ENCODE measurements at places on chromosomes 7 and 10.

GRCh38 chr7:138205614-138206150, 129.4 kb downstream of the AKR1D1 start:
- DNase-seq: no peak

- DNase-seq: no peak
Observed at GRCh38 chr7:152909683-152910544, 150.4 kb downstream of the ACTR3B start.

- no peak for DNase-seq
Observed at GRCh38 chr7:23018750-23019149, 4.8 kb upstream of the HYCC1 start.

DNA sequence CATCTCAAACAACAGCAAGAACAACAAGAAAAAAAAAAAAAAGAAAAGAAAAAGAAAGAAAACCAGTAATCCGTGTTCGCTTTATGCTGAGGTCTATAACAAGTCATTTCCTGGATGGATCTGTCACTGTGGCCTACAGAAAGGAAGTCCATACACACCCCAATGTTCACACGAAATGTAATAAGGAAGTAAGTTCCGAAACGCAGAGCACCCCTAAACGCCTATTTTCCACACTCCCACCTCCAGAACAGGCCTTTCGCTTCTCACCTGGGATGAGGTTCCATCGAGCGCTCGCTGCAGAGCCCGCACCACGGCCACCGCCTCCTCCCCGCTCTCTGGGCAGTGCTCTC, 735 bp downstream of the ZNF394 start:
- peak; percentile 9 for DNase-seq

DNA sequence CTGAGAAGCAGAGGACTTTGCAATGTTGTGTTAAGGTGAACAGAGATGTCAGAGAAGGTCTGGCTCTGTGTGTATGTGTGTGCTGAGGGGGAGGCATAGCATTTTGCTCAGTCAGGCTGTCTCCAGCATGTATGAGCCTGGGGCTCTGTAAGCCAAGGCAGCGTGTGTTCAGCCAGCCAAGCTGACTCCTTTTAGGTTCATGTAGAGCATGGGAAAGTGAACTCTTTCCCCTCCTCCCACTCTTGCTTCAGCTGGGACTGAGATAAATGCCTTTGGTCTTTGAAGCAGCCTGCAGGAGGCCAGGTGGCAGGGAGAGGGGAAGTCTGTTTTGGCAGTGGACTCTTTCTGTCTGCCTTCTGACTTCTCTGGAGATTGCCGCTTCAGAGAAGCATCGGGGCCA, 3.8 kb downstream of the SFXN2 start:
- DNase-seq: no peak

GRCh38 chr7:51236470-51237132, 80.0 kb downstream of the COBL start:
- no peak for DNase-seq

DNA sequence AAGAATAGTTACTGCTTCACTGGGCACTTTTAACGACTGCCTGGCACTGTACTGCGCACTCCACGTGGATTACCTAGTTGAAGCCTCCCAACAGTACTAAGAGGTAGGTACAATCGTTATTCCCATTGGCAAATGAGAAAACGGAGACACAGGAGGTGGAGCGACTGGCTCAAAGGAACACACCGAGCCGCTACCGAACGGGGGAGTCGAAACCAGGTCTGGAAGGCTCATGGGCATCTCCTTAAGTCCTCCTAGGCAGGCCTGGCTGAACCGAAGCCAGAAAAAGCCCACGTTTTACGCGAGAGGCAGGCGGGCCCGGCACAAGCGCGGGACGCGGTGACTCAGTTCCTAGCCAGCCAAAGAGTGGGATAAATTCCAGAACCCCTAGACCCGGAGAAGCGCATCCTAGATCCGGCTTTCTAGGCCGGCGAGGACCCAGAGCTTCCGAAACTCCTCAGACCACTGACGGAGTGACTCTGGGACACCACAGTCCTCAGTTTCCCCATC, 472 bp downstream of the PDAP1 start:
- peak; percentile 30 for DNase-seq

GRCh38 chr7:29255199-29255878, 60.8 kb downstream of the CHN2 start:
- DNase-seq: no peak

DNA sequence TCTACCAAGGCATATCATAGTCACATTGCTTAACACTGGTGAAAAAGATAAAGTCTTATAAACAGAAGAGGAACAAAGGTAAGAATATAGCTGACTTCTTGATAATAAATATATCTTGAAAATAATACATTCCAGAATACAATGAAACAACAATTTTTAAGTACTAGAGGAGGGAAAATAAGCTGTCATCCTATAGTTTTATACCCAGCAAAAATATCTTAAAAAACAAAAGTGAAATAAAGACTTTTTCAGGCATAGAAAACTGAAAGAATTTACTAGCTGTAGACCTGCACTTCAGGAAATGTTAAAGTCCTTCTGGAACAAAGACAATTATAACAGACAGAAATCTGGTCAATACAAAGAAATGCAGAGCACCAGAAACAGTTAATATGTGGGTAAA, 21.4 kb upstream of the MACROH2A2 start:
- no peak for DNase-seq

Data from effector CD4-positive, alpha-beta T cell (primary cell).